ENCODE measurements at places on chromosomes 4 and X.

- no peak overlapping the region for H3K4me3 ChIP-seq
- H3K4me1 ChIP-seq: no peaks in the 10 kb centered on the region
- H3K27ac ChIP-seq: no peak overlapping the region
- no peak for DNase-seq
- H3K27me3 ChIP-seq: no peaks in the 10 kb centered on the region
Observed at GRCh38 chr4:124768596-124769365, 56.2 kb upstream of the ANKRD50 start.

DNA sequence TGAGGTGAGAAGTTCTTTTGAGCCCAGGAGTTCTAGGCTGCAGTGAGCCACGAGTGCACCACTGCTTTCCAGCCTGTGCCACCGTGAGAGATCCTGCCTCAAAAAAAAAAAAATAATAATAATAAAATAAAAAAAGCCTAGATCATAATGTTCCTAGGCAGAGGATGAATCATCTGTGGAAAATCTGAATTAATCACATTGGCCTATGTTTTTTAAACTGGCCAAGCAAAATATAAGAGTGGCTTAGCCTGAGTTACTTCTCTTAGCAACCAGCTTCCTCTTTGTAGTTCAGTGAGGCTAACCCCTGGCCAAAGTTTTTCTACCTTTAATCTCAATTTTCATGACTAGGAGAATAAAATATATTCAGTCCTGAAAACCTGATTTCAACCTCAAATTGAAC, 614.6 kb downstream of the PPP4R3C start:
- no peak overlapping the region for H3K27ac ChIP-seq
- H3K27me3 ChIP-seq: no peaks in the 10 kb centered on the region
- H3K36me3 ChIP-seq: no peaks in the 10 kb centered on the region
- no peak for DNase-seq
- H3K4me3 ChIP-seq: no peak overlapping the region
- H3K4me1 ChIP-seq: no peaks in the 10 kb centered on the region

GRCh38 chrX:15321447-15321846, 6.0 kb upstream of the ASB11 start:
- H3K4me1 ChIP-seq: no peaks in the 10 kb centered on the region
- H3K4me3 ChIP-seq: no peak overlapping the region
- H3K27me3 ChIP-seq: no peaks in the 10 kb centered on the region
- no peak for DNase-seq
- peaks cover 10% of the 10 kb centered on the region for H3K36me3 ChIP-seq
- H3K27ac ChIP-seq: no peak overlapping the region

GRCh38 chrX:694800-695199, 64.2 kb downstream of the SHOX start:
- no peak overlapping the region for H3K4me3 ChIP-seq
- no peak for DNase-seq
- H3K27ac ChIP-seq: no peak overlapping the region
- H3K27me3 ChIP-seq: no peaks in the 10 kb centered on the region
- no peaks in the 10 kb centered on the region for H3K4me1 ChIP-seq

- peaks cover 11% of the 10 kb centered on the region for H3K4me1 ChIP-seq
- no peaks in the 10 kb centered on the region for H3K27me3 ChIP-seq
- no peak for DNase-seq
- no peak overlapping the region for H3K4me3 ChIP-seq
Observed at GRCh38 chr4:79397951-79398350, 10.1 kb downstream of the GK2 start.

DNA sequence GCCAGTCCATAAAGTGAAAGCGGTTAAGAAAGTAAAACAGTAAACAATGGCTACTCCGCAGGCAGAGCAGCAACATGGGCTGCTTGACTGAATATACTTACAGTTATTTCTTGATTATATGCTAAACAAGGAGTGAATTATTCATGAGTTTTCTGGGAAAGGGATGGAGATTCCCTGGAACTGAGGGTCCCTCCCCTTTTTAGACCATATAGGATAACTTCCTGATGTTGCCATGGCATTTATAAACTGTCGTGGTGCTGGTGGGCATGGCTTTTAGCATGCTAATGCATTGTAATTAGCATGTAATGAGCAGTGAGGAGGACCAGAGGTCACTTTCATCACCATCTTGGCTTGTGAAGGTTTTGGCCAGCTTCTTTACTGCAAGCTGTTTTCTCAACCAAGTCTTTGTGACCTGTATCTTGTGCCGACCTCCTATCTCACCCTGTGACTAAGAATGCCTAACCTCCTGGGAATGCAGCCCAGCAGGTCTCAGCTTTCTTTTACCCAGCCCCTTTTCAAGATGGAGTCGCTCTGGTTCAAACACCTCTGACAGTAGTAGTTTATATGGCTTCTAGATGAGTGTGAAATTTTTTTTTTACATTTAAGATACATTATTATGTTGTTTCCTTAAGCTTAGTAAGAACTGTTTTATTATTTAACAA, 514.8 kb upstream of the TENM3 start:
- no peaks in the 10 kb centered on the region for H3K27me3 ChIP-seq
- H3K4me1 ChIP-seq: no peaks in the 10 kb centered on the region
- no peak overlapping the region for H3K27ac ChIP-seq
- no peak for DNase-seq
- H3K4me3 ChIP-seq: no peak overlapping the region

- DNase-seq: no peak
- no peaks in the 10 kb centered on the region for H3K27me3 ChIP-seq
- no peak overlapping the region for H3K4me3 ChIP-seq
- no peaks in the 10 kb centered on the region for H3K4me1 ChIP-seq
- H3K27ac ChIP-seq: no peak overlapping the region
Observed at GRCh38 chr4:112168719-112169500, 23.7 kb downstream of the FAM241A start.

GRCh38 chr4:170497112-170497511, 407.4 kb upstream of the AADAT start:
- DNase-seq: peak; percentile 6
- H3K27ac ChIP-seq: no peak overlapping the region
- H3K27me3 ChIP-seq: no peaks in the 10 kb centered on the region
- H3K36me3 ChIP-seq: no peaks in the 10 kb centered on the region
- no peaks in the 10 kb centered on the region for H3K4me1 ChIP-seq
- no peak overlapping the region for H3K4me3 ChIP-seq

DNA sequence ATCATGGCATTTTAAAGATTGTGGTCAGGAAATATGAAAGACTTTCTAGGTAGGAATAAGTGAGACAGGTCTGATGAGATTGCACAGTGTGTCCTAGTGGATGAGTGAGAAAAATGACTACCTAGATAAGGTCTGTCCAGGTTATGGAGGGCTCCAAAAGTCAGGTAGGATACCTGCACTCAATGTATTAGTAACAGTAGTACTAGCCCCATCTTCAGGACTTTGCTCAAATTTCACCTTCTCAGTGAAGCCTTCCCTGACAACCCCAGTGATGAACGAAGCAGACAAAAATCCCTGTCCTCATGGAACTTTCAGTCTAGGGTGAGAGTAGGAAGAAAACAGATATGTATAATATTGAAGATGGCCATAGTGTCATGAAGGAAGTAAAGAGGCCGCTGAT, 85.7 kb downstream of the ZIC3 start:
- no peak overlapping the region for H3K4me3 ChIP-seq
- H3K4me1 ChIP-seq: no peaks in the 10 kb centered on the region
- H3K27me3 ChIP-seq: no peaks in the 10 kb centered on the region

- no peaks in the 10 kb centered on the region for H3K4me1 ChIP-seq
- no peaks in the 10 kb centered on the region for H3K36me3 ChIP-seq
Observed at GRCh38 chr4:22573198-22573597, 57.3 kb upstream of the ADGRA3 start.
